ENCODE measurements at places on chromosomes 4 and X.

- DNase-seq = no peak
Measured at GRCh38 chrX:96372313-96373046, 312.2 kb upstream of the DIAPH2 start.

GRCh38 chr4:13454786-13455185, 29.4 kb downstream of the RAB28 start:
- no peak for DNase-seq

- DNase-seq = no peak
Measured at GRCh38 chrX:110066488-110067225, 63.7 kb downstream of the TMEM164 start.

DNA sequence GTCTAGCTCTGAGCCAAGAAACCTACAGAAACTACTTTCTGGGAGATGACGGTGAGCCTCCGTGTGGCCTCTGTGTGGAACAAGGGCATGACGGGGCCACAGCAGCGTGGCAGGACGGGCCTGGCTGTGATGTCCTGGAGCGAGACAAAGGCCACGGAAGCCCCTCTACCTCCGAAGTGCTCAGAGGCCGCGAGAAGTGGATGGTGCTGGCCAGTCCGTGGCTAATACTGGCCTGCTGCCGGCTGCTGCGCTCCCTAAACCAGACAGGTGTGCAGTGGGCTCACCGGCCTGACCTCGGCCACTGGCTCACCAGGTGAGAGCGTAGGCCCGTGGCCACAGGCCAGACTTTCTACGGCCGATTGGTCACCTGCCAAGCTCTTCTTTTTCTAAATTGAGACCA, 24.6 kb downstream of the PIGG start:
- DNase-seq = no peak

GRCh38 chr4:125097729-125098128, 217.0 kb upstream of the FAT4 start:
- DNase-seq = no peak

GRCh38 chr4:114077610-114078009, 98.2 kb upstream of the ARSJ start:
- no peak for DNase-seq

DNA sequence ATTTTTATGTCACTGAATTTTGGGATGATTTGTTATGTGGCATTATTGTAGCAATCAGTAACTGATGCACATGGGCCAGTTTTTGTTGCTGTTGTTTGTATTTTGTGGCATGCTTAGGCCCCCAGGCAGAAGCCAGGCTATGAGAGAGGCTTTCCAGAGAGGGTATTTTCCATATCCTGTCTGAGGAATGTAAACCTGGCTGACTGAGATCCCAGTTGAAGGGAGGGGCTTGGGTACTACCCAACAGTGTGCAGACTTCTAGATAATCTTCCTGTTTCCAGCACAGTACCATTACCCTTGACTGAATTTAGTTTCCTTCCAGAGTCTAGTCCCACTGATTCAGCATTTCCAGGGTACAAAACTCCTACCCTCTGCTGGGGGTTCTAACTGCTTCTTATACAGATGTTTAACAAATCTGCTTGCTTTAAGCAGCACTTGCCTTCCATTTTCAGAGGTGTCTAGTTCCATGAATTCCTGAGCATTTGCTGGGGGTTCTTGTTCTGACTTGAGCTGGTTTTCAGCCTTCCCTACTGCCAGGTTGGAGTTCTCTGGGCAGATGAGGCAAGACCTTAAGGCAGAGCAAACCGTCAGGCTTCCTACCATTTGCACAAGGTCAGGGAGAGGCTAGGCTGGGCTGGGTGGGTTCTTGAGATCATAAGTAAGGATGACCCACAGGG, 104.7 kb upstream of the EGFL6 start:
- DNase-seq = no peak

DNA sequence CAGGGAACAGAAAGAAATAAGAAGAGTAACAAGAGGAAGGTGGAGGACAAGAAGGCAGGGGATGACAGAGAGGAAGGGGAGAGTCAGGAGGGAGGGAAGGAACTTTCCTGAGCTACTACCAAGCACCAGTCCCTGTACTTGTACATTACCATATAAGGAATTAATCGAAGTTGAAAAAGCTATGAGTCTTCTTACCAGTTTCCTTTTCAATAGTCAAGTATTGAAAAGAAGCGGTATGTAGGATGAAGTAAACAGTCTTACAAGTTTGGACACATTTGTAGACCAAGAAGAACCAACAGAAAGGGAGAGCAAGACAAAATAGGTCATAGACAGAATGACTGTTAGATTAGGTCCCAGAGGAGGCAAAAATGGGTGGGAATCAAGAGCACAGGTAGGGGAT, 629.7 kb upstream of the DIPK2B start:
- DNase-seq = no peak

DNA sequence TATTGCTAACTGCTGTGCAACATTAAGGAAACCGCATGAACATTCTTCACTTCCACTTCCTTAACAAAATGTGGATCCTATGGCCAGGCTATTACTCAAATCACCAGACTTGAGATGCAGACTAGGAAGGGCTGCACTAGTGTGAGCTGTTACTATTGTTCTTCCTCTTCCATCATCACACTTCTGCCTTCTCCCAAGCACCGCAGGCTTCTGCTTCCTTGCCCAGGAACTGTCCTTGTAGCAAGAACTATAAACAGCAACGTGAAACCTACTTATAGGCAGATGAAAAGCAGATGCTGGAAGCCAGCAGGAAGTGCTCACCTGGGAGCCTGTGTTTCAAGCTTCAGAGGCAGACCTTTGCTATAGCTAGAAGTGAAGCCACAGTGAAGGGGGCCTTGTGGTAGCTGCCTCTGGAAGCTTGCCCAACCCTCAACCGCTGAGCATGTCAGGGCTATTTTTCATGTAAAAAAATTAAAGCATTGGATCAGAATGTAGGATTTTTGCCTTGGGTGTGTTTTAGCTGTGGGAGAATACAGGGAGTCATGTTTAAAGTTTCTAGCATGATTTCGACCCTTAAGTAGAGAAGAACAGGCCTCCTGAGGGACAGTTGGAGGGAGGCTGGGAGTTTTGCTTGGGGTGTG, 43.9 kb downstream of the CLNK start:
- no peak for DNase-seq

GRCh38 chr4:127889903-127890302, 9.2 kb downstream of the PLK4 start:
- DNase-seq = no peak

- no peak for DNase-seq
Measured at GRCh38 chrX:32137525-32137924, 1065.7 kb upstream of the FTHL17 start.

DNA sequence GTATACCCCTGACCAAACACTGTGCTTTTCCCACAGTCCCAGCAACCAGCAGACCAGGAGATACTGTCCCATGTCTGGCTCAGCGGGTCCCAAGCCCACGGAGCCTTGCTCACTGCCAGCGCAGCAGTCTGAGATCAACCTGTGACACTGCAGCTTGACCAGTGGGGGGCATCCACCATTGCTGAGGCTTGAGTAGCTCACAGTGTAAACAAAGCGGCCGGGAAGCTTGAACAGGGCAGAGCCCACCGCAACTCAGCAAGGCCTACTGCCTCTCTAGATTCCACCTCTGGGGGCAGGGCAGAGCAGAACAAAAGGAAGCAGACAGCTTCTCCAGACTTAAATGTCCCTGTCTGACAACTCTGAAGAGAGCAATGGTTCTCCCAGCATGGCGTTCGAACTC, 58.1 kb downstream of the SLC10A6 start:
- no peak for DNase-seq

DNA sequence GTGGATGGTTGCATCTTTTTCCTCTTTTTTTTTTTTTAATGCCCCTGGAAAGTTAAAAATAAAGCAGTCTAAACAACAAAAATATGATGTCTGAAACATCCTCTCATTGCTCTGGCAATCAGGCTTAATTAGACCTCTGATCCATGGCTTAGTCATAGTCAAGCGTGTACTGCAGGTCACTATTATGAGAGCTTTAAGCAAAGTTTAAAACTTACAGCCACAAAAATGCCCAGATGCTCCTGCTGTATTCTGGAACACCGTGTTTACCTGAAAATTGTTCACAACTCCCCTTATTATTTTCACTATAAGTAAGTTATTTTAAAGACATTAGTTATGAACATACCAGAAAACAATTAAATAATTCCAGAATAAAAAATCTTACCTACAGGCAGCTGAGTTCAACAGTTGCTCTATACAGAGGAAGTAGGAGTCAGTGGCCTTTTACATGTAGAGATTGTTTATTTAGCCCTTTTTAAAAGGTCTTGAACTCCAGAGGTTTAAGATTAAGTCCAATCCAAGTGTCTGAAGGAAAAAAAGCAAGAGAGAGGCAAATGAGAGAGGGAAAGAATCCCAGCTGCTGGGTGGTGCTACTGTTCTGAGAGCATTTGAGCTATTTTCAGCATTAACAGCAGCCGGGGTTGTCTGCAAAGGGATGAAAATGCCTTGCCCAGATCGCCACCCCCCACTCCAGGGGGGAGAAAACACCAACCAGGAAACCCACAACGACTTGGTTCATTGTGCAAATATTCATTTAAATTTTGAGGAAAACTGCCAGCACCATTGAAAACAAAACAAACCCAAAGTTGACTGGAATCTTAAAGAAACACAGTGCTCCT, 36.9 kb downstream of the SORBS2 start:
- no peak for DNase-seq

- DNase-seq = no peak
Measured at GRCh38 chr4:155543126-155543765, 123.4 kb upstream of the GUCY1A1 start.

GRCh38 chrX:64975491-64975890, 759 bp downstream of the ZC4H2 start:
- DNase-seq = no peak

DNA sequence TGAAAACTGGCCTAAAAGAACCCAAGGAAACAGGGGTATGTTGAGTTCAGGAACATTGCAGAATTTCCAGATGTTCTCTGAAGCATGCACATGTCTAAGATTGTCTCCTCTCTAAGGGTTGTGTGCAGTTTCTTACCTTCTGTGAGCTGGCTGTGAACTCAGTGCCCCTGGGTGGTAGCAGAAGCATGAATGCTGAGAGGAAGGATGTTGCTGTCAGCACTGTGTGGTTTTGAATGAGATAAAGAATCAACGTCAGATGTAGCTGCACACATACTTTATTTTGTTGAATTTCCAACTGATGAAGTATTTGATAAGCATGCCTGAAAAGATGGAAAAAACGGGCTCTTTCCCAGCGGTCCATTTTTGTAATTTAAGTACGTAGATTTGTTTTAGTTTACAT, 23.8 kb upstream of the CD38 start:
- no peak for DNase-seq

DNA sequence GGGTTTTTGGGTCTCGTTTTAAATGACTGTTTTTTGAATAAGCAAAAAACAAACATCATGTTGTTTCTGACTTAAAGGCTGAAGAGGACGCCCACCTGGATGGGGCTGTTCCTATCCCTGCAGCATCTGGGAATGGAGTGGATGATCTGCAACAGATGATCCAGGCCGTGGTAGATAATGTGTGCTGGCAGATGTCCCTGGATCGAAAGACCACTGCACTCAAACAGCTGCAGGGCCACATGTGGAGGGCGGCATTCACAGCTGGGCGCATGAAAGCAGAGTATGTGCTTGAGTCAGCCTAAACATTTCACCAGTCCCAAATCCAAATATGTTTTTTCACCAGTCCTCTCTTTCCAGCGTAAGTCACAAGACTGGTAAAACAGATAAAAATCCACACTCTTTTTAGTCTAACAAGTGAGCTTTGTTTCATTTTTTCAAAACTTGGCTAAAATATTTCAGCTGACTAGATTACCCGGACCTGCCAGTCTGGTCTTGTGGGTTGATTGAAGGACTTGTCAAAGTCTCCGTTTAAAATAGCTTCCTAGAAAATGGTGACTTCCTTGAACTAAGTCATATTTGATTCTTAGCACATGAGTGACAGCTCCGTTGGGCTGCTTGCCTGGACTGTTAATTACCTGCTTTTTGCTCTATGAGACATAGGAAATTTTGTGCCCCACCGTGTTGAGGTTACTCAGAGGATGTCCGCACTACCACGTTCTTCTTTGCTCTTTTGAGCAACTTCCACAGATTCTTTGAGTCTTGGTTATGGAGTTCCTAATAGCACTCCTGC, 20.8 kb downstream of the ENOPH1 start:
- no peak for DNase-seq

GRCh38 chr4:1839282-1839681, 16.7 kb downstream of the LETM1 start:
- no peak for DNase-seq

- no peak for DNase-seq
Measured at GRCh38 chrX:7054219-7055216, 93.0 kb upstream of the STS start.

- DNase-seq = no peak
Measured at GRCh38 chr4:52358883-52359321, 300.2 kb downstream of the USP46 start.

GRCh38 chrX:133947022-133947421, 38.4 kb downstream of the GPC3 start:
- DNase-seq = no peak

DNA sequence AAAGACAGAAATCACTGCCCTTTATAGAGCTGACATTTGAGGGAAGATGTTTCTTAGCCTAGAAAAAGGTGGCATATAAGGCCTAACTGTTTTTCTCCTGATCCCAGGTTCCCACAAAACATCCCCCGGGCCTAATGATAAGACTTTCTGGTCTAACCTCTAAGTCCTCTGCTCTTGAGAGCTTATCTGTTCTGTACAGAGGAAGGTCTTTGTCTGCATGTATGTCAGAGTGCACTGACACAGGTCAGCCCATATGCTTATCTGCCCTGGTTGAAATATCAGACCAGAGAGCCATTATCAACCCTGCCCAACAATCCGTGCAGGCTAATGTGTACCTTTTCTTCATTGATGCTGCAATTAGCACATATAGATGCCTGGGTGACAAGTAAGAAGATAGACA, 76.2 kb downstream of the ARHGEF9 start:
- DNase-seq = no peak

DNA sequence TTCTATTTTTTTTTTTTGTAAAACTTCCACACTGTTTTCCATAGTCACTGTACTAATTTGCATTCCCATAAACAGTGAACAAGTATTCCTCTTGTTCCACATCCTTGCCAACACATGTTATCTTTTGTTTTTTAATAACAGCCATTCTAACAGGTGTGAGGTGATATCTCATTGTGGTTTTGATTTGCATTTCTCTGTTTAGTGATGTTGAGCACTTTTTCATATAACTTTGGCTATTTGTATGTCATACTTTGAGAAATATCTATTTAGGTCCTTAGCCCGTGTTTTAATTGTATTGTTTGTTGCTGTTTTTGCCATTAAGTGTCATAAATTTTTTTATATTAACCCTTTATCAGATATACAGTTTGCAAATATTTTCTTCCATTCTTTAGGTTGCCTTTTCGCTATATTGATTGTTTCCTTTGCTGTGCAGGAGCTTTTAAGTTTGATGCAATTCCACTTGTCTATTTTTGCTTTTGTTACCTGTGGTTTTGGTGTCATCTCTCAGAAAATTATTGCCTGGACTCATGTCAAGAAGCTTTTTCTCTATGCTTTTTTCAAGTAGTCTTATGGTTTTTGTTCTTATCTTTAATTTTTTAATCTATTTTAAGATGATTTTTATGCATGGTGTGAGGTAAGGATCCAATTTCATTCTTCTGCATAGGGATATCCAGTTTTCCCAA, 27.9 kb upstream of the NDNF start:
- no peak for DNase-seq
